NCI-H2081 treated with DMSO at 0.1 percent for 48 hours (cell line): ENCODE measurements at places on chromosomes 13 and 19.
A peak's percentile ranks its signal among the peaks of the same experiment; 100 is the strongest.

GRCh38 chr19:29404951-29405727, 120.7 kb upstream of the VSTM2B start:
- DNase-seq, result no peak

GRCh38 chr13:84137292-84137691, 255.0 kb upstream of the SLITRK1 start:
- no peak for DNase-seq

- no peak for DNase-seq
These were observed 691 bp upstream of the OLFM2 start for GRCh38 chr19:9937001-9937411.

DNA sequence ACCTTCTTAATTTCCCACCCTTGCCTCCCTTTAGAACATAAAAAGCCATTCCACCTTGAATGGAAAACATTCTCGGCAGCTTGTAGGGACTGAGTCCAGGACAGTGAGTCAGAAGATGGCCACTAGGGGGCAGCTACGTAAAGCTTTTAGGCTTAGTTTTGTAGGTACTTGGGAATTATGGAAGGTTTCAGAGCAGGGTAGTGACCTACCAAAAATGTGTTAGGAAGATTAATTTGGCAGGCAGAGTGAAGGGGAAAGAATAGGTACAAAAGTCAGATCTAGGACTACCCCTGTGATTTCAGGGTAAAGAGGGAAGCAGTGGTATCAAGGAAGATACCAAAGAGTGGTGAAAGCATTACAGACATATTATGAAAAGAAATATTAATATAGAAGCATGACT, 198.4 kb downstream of the NDFIP2 start:
- DNase-seq, result peak; percentile 3

DNA sequence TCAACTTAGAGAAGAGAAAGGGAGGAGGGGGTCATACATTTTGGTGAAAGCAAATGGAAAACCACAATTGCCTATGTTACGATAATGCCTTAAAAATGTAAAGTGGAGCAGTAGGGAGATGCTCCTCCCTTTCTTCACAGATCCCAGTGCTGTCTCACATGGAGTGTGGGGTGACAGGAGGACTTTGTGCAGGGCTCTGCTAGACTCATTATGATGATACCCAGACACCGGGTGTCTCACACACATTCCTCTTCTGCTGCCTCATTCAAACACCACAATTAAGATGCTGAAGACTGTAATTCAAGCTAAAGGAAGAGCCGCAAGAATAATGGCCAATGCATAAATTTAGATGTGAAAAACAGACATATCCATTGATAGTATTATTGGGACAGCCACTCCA, 150.6 kb downstream of the LHFPL6 start:
- no peak for DNase-seq

- DNase-seq, result no peak
These were observed 49.8 kb downstream of the ELF1 start for GRCh38 chr13:40969169-40969901.

- DNase-seq, result no peak
These were observed 149.1 kb downstream of the COG6 start for GRCh38 chr13:39804332-39805210.

DNA sequence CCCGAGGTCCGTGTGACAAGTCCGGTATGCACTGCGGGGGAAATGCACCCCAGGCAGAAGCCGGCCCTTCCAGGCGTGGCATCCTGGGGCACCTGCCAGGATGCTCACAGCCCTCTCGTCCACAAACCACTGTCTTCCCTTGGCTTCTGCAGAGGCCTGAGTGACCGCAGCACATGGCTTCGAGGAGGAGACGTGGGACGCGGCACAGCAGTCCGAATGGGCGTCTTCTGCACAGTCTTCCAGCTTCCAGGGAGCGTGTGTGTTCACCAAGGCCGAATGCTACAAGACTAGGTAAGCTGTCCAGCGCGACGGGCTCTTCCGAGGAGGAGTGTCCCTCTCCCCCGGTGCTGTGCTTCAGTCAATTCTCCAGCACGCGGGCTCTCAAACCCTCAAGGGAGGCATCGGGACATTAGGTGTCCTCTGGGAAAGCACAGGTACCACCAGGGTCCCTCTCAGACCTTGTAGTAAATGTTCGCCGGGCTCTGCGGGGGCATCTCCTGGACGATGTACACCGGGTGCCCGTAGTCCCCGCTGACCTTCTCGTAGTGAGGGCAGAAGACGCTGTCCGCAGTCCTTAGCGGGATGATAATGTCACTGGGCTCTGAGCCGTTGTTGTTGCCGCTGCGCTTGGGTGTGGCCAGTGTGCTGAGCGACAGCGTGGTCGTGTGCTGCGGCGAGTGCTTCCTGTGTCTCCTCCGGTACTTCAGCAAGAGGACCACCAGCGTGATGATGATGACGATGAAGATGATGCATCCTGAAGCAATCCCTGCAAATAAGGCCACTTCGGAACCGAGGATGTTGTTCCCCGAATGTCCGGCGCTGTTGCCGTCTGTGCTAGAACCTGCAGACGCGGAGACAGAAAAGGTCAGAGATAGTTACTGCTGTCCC, 42.6 kb downstream of the EFNB2 start:
- DNase-seq, result no peak

DNA sequence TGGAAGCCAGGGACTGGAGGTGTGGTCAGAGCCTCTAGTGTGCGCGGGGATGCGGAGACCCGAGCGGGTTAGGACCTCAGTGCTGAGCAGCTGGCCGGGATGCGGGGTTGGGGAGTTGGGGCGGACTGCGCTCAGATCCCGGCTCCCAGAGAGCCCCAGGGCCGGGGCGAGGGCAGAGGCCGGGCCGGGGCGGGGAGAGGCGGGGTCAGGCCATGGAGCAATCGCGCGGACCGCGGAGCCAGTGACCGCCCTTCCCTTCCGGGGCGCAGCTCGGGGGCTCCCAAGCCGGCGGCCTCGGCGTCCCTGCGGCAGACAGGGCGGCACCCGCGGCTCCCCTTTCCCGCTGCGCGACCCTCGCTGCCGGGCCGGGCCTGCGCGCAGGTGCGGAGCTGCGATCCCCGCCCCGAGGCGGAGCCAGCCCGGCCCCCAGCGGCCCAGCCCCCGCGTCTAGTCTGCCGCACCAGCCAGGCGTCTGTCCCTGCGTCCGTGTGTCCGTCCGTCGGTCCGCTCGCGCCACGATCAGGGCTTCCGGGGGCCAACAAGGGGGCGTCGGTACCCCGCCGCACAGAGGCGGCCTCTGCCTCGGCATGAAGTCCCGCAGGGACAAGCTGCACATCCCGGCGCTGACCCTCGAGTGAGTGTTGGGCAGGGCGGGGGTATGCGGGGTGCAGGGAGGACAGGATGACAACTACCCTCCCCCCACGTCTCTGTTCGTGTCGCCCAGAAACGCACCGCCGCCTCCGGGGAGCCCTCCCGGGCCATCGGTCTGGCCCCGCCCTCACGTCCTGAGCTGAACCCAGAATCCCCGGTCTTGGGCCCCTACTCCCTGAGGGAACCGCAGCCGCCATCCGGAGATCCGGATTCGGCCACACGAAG, 12.4 kb downstream of the MAST3 start:
- DNase-seq, result no peak

DNA sequence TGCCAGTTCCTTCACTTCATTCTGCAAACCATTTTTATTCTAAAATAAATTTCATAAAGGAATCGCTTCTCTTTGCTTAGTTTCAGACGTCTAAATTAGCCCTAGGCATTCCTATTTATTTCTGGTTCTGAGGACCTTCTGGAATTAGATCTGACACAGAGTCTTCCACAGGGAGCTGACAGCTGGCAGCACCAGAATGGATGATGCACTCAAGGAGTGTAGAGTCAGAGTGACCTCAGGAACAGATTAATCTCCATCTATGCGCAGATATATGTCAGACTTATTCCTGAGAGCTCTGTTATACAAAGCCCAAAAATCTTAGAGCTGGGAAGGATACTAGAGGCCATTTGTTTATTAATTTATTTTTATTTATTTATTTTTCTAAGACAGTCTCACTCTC, 450.8 kb downstream of the HS6ST3 start:
- no peak for DNase-seq

GRCh38 chr13:29319451-29319850, 276.0 kb downstream of the SLC7A1 start:
- no peak for DNase-seq

GRCh38 chr19:41327076-41327575, 17.2 kb downstream of the CCDC97 start:
- no peak for DNase-seq

DNA sequence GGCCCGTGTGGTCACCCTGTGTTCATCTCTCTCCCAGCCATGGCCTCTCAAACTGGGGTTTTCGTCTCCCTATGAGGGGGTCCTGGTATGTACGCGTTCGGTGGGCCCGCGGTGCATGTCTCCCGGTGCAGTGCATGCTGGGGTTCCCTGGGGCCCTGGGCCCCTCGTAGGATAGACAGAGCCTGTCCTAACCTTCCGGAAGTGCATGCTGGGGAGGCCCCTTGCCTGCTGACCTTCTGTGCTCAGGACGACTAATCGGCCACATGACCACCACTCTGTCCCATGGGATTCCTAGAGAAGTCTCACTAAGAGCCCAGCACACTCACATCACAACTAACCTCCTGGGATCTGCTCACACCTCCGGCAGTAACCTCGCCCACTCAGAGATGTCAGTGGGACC, 4.9 kb upstream of the USE1 start:
- no peak for DNase-seq

GRCh38 chr13:105598529-105598928, 936.9 kb downstream of the EFNB2 start:
- no peak for DNase-seq

DNA sequence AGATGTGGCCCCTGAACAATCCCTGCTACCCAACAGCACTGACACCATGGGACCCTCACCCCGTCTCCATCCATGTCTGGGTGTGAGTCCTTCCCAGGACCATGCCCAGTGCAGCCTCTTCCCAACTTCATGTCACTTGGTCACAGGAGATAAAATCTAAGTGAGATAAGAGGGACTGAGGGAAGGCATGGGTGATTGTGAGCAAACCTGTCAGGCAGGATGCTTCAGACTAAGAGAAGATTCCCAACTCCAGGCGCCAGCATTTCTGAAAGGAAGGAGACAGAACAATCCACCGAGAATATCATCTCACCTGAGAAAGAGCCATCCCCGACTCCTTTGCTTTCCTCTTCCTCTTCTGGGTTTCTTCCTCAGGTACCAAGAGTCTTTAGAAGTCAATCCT, 7.5 kb downstream of the ZNF320 start:
- DNase-seq, result no peak

DNA sequence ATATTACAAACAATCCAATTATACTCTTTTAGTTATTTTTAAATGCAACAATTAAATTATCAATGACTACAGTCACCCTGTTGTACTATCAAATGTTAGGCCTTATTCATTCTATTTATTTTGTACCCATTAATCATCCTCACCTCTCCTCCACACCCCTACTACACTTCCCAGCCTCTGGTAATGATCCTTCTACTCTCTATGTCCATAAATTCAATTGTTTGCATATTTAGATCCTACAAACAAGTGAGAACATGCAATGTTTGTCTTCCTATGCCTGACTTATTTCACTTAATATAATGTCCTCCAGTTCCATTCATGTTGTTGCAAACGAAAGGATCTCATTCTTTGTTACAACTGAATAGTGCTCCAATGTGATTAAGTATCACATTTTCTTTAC, 1414.6 kb downstream of the SLITRK1 start:
- DNase-seq, result no peak

- no peak for DNase-seq
These were observed 7.1 kb upstream of the PDE4C start for GRCh38 chr19:18233224-18233825.

GRCh38 chr13:101945435-101945834, 456.4 kb downstream of the FGF14 start:
- no peak for DNase-seq

GRCh38 chr19:16778796-16779411, 50.3 kb upstream of the SIN3B start:
- DNase-seq, result no peak

- no peak for DNase-seq
These were observed 203.3 kb upstream of the IRS2 start for GRCh38 chr13:109989686-109990085.

- no peak for DNase-seq
These were observed 143.5 kb upstream of the UBL3 start for GRCh38 chr13:29993716-29994488.

- DNase-seq, result no peak
These were observed 5.6 kb upstream of the CCDC70 start for GRCh38 chr13:51856027-51856736.

- no peak for DNase-seq
These were observed 37.6 kb upstream of the C1QTNF9 start for GRCh38 chr13:24271601-24272451.

GRCh38 chr19:4161415-4162077, 8.1 kb downstream of the CREB3L3 start:
- no peak for DNase-seq

DNA sequence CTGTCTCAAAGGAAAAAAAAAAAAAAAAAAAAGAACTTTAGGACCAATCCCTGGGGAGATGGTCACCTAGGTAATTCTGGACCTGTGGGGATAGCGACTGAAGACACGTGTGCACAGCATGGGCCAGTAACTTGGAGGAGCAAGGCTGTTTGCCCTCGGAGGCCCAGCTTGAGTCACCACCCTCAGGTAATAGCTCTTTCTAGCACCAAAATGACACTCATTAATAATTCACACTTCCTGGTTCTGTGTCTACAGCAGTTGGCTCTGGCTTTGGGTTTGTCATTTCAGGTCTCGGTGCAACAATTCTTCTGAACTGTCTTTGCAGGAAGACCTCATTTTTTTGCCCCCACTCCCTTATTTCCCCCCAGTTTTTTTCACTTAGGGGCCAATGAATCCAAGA, 3.9 kb upstream of the ATP11A start:
- peak; percentile 35 for DNase-seq

GRCh38 chr19:3007975-3008374, 21.1 kb downstream of the TLE2 start:
- DNase-seq, result no peak

DNA sequence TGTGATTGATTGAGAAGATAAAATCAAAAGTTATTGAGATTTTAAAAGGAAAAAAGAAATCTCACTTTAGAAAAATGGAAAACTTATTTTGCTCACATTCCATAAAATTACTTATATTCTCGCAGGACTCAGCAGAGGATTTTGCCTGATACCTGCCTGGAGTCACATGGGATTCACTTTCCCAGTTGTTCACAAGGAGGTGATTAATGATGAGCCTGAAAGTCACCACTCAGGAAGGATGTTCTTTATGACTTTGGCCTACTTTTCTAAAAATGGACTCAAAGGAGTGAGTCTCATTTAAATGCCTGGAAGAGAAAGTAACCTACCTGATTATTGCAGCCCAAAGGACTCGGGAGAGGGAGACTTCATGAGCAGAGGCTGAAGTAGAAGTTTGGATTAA, 34.5 kb upstream of the FAM216B start:
- no peak for DNase-seq

DNA sequence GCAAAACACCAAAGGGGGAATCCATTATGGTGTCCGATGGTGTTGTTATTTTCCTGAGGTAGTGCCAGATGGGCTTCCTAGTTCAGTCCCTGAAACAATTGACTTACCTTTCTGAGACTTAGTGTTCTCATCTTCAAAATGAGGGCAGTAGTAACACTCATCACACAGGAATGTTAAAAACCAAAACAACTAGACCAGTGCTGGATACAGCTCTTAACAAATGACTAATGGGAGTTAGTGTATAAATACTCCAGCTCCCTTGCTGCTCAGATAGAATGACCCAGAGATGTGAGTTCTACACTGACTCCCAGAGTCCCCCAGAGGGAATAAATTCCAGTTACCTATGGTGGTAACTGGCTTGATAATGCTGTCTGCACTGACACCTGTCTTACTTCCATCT, 49.9 kb downstream of the MBD3L2B start:
- no peak for DNase-seq

- no peak for DNase-seq
These were observed 9.4 kb downstream of the NUMBL start for GRCh38 chr19:40681039-40681438.

GRCh38 chr13:36718686-36719085, 44.9 kb downstream of the SERTM1 start:
- no peak for DNase-seq
